ENCODE measurements at places on chromosomes 5 and 9. TPM values are rescaled to one million over a fixed set of nuclear protein-coding genes. Genes with fewer than 3 reads are reported as not detected.

DNA sequence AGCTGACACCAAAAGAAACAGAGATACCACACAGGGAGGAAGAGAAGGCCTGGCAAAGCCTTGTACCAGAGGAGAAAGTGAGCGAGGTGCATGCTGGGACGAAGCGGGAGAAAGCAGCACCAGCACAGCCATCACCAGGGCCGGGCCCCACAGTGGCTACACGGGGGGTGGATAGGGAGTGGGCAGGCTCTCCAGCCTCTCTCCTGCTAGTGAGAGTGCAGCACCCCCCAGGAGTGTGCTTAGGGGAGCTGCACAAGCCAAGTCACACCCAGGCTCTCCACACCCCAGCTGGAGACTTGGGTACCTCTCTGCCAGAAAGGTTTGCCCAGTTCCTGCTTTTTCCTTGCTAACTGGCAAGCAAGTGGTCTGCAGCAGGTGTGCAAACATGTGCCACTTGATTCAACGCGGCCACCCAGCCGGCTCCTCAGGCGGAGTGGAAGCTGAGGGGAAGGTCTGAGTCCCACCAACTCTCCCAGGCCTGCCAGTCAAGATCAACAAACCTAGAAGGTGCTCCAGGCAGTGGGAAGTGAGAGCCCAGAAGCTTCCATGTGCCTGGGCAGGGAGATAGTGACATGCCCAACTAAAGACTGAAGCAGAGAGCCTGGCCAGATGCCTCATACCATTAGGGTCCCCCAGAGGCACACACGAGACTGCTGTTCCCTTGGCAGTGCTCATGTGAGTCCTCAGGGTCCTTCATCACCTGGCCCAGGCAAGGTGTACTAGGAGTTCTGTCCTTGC lies 39.9 kb downstream of the BICD2 start:
- no peaks in the 10 kb centered on the region for H3K27me3 ChIP-seq
- DNase-seq = no peak
- peaks cover 13% of the 10 kb centered on the region for H3K4me1 ChIP-seq
- H3K36me3 ChIP-seq = peaks cover 14% of the 10 kb centered on the region
- H3K4me3 ChIP-seq = no peak overlapping the region
- no peak overlapping the region for H3K27ac ChIP-seq

DNA sequence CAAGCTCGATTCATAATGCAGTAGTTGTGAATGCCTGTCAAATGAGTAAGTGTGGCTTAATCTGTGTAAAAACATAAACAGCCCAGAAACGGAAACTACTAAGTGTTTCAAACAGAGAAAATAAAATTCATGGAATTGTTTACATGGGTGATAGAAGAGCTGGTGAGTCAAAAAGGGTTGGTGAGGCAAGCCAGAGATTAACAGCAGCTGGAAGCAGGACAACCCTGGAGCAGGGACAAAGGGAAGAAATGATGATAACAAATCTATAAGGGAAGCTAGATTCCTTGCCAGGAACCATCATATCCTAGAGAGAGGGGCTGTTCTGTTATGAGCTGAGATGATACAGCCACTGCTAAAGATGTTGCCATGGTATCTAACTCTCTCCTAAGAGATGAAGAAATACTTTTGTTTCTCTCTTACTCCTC lies 18.0 kb upstream of the PRR16 start:
- peak; percentile 11 for DNase-seq
- no peaks in the 10 kb centered on the region for H3K36me3 ChIP-seq
- H3K4me3 ChIP-seq = no peak overlapping the region
- peak overlapping the region; percentile 77 for H3K27ac ChIP-seq
- no peaks in the 10 kb centered on the region for H3K4me1 ChIP-seq

DNA sequence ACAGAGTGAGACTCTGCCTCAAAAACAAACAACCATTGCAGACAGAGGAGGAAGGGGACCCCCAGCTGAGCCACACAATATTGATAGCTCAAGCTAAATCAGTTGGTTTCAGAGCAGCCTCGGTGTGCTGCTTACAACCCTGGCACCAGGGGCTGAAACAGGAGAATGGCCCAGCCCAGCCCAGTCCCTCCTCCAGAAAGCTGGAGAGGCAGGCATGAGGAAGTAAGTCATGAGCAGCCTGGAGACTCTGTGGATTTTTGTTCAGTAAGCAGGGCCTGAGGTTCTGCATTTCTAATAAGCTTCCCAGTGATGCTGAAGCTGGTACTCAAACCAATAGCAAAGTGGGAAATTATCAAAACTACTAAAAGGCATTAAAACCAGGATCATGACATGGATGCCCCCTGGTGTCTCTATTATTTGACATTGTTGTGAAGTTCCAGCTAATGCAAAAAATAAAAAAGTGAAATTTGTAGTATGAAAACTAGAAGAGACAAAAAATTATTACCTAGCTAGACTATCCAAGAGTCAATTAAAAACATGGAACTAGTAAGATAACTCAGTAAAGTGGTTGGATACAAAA lies 14.2 kb downstream of the PRRT1B start:
- no peaks in the 10 kb centered on the region for H3K36me3 ChIP-seq
- H3K4me3 ChIP-seq = no peak overlapping the region
- H3K4me1 ChIP-seq = no peaks in the 10 kb centered on the region
- H3K27me3 ChIP-seq = peaks cover 16% of the 10 kb centered on the region

DNA sequence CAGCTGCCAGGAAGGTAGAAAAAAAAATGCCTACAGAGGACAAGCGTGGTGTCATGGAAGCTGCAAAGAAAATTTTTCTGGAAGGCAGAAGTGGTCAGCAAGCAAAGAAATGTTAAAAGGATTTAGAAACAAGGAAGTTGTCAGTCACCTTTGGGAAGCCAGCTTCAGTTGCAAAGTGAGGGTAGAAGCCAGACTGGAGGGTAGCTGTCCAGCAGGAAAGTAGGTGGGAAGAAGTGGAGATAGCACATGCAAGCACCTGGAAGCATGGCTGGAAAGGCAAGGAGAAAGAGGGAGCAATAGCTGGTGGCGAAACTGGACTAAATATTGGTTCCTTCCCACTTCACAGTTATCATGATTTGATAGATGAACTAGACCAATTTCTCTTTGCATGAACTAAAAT lies 54.3 kb downstream of the ADRB2 start:
- no peaks in the 10 kb centered on the region for H3K27me3 ChIP-seq
- H3K27ac ChIP-seq = no peak overlapping the region
- no peaks in the 10 kb centered on the region for H3K36me3 ChIP-seq
- peaks cover 1% of the 10 kb centered on the region for H3K4me1 ChIP-seq
- DNase-seq = no peak

- DNase-seq = no peak
- H3K4me1 ChIP-seq = peaks cover 8% of the 10 kb centered on the region
- H3K27me3 ChIP-seq = no peaks in the 10 kb centered on the region
- no peaks in the 10 kb centered on the region for H3K36me3 ChIP-seq
- peak overlapping the region; percentile 13 for H3K27ac ChIP-seq
These were observed 13.9 kb downstream of the TGFBI start for GRCh38 chr5:136042665-136043121.

DNA sequence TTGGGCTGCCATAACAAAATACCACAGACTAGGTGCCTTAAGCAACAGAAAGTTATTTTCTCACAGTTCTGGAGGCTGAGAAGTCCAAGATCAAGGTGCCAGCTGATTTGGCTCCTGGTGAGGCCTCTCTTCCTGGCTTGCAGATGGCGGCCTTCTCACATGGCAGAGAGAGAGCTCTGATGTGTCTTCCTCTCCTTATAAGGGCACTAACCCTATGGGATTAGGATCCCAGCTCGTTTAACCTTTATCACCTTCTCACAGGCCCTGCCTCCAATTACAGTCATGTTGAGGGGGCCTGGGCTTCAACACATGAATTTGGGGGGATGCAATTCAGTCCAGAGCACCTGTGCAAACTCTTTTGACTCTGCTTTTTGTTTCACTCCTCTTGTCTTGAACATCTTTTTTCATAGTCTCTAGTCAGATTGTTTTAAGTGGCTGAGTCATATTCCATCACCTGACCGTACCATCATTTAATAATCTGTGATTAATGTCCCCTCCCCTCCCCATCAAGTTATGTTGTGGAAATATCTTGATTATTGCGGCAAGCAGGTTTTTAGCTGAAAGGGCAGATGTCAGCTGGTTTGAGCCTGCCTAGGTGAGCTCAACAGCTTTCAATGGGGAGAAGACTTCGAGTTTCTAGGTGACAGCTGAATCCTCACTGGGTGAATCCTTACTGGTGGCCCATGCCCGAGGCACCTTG lies 61.8 kb downstream of the NDFIP1 start:
- no peak overlapping the region for H3K4me3 ChIP-seq
- H3K36me3 ChIP-seq = no peaks in the 10 kb centered on the region
- H3K27me3 ChIP-seq = no peaks in the 10 kb centered on the region
- no peak for DNase-seq

- H3K4me1 ChIP-seq = no peaks in the 10 kb centered on the region
- no peaks in the 10 kb centered on the region for H3K36me3 ChIP-seq
- no peaks in the 10 kb centered on the region for H3K27me3 ChIP-seq
- no peak overlapping the region for H3K27ac ChIP-seq
- DNase-seq = no peak
These were observed 1203.4 kb upstream of the DMAC1 start for GRCh38 chr9:9002826-9003583.

DNA sequence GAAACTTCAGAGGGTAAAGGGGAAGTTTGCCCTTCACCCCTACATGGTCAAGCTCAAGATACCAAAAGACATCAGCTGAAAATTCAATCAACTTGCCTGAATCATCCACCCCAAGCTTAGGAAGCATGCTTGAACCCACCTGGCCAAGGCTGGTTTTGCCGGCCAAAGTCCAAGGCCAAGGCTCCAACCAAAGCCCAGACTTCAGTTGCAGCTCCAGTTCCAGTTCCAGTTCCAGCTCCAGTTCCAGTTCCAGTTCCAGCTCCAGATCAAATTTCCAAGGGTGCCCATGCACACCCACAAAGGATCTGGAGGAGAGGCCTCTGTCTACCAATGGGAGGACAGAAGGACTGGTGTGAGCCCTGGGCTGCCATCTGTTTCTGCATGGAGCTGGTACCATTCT lies 4.6 kb upstream of the SERINC5 start:
- H3K4me1 ChIP-seq = no peaks in the 10 kb centered on the region
- no peak overlapping the region for H3K4me3 ChIP-seq
- no peaks in the 10 kb centered on the region for H3K36me3 ChIP-seq
- H3K27ac ChIP-seq = no peak overlapping the region
- no peaks in the 10 kb centered on the region for H3K27me3 ChIP-seq
- DNase-seq = no peak

- no peaks in the 10 kb centered on the region for H3K27me3 ChIP-seq
- no peak for DNase-seq
- no peak overlapping the region for H3K4me3 ChIP-seq
- no peak overlapping the region for H3K27ac ChIP-seq
- H3K4me1 ChIP-seq = no peaks in the 10 kb centered on the region
These were observed 16.8 kb downstream of the SLC46A2 start for GRCh38 chr9:112873773-112874405.

DNA sequence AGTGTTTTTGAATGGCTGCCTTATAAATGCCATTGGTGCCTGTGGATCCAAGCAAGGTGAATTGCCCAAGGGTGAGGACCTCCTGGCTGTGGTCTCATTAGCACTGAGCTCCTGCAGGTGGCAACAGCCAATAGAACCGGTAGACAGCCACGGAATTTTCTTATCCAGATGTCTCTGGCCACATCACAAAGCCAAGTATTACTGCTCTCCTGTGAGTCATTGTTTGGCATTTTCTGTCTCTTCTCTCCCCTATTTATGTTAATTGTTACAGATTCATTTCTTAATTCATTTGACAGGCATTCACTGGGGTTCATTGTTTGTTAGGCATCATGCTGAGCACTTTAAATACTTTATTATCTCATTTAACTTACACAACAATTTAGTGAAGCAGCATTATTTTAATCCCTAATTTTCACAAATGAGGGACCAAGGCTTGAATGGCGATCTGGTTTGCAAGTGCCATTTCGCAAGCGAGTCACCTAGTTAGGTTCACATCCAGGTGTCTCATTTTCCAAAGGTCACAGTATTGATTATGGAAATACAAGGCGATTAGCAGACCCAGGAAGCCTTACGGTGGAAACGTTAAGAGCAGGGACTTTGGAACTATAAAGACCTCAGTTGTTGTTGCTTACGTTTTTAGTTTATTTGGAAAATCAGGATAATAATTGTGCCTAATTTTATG lies 58.2 kb upstream of the DPYSL3 start:
- H3K27ac ChIP-seq = no peak overlapping the region
- H3K4me1 ChIP-seq = peaks cover 7% of the 10 kb centered on the region
- H3K36me3 ChIP-seq = no peaks in the 10 kb centered on the region

DNA sequence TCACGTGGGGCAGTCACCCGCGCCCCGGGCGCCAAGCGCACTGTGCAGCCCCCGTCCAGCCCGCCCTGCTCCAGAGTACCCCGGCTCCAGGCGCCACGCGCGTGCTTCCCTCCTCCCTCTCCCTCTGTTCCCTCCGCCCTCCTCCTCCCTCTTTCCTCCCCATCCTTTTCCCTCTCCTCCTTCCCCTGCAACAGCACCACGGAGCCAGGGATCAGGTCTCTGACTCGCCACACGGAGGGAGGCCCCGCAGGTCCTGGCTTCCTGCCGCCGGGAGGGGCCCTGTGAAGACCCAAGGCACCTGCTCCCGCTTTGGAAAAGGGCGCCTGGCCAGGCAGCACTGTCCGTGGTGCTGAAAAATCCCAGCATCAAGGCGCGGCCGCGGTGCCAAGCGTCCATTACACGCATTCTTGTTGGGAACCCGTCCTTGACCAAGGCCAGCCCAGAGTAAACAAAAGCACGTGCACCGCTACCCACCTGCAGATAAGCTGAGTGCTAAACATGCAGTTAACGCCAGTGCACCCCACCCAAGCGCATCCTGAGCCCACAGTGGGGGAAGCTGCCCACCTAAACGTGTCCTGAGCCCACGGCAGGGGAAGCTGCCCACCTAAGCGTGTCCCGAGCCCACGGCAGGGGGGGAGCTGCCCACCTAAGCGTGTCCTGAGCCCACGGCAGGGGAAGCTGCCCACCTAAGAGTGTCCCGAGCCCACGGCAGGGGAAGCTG lies 21.7 kb downstream of the SLC6A18 start:
- H3K27me3 ChIP-seq = peaks cover 72% of the 10 kb centered on the region
- H3K36me3 ChIP-seq = no peaks in the 10 kb centered on the region
- H3K4me3 ChIP-seq = no peak overlapping the region
- H3K27ac ChIP-seq = no peak overlapping the region
- DNase-seq = peak; percentile 48

- peaks cover 30% of the 10 kb centered on the region for H3K4me1 ChIP-seq
- H3K36me3 ChIP-seq = no peaks in the 10 kb centered on the region
- DNase-seq = no peak
- no peaks in the 10 kb centered on the region for H3K27me3 ChIP-seq
- no peak overlapping the region for H3K4me3 ChIP-seq
These were observed 2.6 kb upstream of the UAP1L1 start for GRCh38 chr9:137074657-137075274.

- H3K27ac ChIP-seq = no peak overlapping the region
- no peaks in the 10 kb centered on the region for H3K36me3 ChIP-seq
- no peak for DNase-seq
- H3K4me3 ChIP-seq = no peak overlapping the region
- no peaks in the 10 kb centered on the region for H3K27me3 ChIP-seq
- no peaks in the 10 kb centered on the region for H3K4me1 ChIP-seq
These were observed 555.2 kb upstream of the GRAMD2B start for GRCh38 chr5:125868036-125868435.

Gene TAF11L5
- not detected for total RNA-seq

Gene WDR38
- total RNA-seq = not detected

Gene MPDZ
- total RNA-seq = 72.9 TPM

Gene LPAR1
- total RNA-seq = 4.1 TPM

Gene GRPEL2
- total RNA-seq = 13.4 TPM

Gene ARHGEF39
- 0.66 TPM for total RNA-seq

Gene ZNF454
- 1.9 TPM for total RNA-seq

Gene CENPK
- 3.5 TPM for total RNA-seq

Gene CDKN2AIPNL
- total RNA-seq = 38.7 TPM

Gene RIGI
- total RNA-seq = 3.0 TPM

Gene SLC1A1
- total RNA-seq = 2.2 TPM
